ENCODE measurements at places on chromosomes 1 and 21.
A peak's percentile ranks its signal among the peaks of the same experiment; 100 is the strongest.

DNA sequence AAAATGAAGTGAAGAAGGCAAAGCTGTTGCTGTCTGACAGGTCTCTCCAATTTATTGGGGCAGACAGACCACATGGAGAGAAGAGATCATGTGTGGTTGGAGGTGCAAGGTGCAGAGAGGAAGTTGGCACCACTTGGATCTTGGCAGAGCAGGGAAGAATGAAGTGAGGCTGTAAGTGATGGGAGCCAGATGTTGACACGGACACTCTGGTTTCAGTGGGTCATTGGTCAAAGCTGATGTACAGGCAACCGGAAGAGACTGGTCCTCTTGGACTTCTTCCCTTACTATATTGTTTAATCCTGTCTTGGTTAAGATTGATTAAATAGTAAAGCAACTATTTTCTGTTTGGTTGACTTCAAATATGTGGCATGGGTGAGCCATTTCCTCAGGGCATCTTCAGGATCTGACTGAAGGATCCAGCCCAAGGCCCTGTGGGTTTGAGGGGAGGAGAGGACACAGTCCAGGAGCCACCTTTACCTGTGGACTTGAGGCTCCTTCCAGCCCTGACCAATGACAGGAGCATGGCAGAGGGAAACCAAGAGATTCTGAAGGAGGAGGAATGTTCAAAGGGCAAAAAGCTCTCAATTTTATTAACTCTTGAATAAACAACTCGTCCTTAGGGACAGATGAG, 49.4 kb downstream of the NENF start:
- no peak for DNase-seq

- no peak for DNase-seq
These were observed 28.1 kb downstream of the ACBD3 start for GRCh38 chr1:226158457-226158856.

- no peak for DNase-seq
These were observed 47.3 kb downstream of the SLC25A24 start for GRCh38 chr1:108152782-108153222.

- DNase-seq, result no peak
These were observed 269.3 kb upstream of the LYPLAL1 start for GRCh38 chr1:218904416-218904815.

GRCh38 chr1:198523182-198523950, 17.1 kb downstream of the ATP6V1G3 start:
- no peak for DNase-seq

DNA sequence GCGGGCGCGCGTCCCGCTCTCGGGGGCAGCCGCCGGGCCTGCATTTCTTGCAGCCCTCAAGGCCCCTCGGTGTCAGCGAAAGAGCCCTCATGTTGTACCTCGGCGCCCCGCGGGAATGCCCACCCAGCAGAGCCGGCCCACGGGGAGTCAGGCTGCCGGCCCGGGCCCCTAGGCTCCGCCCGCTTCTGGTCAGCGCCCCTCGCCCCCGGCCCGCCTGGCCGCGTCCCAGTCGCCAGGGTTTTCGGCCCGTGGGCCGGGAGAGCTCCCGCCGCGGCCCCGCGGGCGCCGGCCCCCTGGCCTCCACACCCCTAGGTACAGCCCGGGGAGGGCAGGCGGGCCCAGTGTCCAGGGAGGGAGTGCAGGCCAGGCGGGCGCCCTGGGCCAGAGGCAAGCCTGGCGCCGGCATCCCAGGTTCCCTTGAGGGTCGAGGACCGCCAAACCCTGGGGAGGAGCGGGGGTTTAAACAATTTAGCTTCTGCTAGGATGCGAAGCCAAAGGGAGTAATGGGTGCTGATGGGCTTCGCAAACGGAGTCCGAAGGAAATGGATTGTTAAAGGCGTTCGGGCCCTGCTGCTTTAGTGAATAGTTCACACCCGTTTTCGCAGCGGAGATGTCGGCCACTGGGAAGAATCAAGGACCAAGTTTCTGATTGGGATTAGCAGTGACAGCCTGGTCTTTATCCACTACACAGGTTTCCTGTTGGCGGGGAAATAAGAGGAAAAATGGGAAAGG, 486 bp upstream of the KCNA3 start:
- no peak for DNase-seq

DNA sequence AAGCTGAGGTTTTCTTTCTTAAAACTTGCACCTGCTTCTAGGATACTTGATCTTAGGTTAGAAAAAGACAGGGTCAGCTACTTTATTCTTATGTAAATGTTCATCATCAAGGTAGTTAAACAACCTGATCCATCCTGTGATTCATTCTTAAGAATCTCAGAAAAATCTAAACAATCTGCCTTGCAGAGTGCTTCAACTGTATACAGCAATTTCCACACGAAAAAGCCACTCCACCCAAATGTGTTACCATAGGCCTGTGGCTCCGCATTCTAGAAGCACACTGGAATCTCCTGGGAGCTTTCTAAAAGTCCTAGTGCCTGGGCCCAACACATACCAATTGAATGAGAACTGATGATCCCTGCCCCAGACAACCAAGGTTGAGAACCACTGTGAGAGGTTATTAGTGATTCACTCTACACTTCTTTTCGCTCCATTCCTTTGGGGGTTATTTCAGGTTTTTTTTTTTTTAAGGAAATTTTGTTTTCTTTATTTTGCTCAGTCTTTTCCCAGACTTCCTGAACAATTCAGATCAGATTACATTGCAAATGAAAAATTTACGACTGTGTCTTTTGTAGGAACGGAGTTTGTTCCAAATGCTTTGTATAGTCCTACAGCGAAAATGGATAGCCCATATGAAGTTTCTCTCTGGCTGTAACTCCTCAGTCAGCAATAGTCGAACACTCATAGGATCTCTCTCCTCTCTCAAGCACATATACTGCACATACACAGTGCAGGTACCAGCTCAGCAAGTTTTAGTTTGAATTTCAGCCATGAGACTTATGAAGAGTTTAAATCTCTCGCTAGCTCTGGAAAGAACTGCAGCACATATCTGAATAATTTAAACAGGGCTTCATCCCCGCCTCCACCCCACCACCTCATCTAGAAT, 16.1 kb downstream of the SMYD2 start:
- peak; percentile 38 for DNase-seq

DNA sequence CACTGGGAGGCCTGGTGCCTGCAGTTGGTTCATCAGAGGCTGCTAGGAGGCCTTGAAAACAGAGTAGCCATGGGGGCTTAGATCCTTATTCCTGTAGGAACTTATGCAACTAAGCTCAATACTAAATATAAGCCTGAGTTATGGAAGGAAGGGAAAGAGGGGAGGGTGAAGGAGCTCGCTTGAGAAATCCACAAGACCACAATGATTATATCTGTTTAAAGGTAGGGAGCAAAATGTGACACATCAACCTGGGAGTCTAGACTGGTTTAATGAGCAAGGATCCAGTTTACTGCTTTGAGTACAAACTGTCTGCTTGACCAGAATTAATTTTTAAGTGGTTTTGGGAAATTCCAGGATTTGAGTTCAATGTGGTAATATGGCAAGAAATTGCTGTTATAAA, 20.4 kb upstream of the ANGPTL7 start:
- no peak for DNase-seq

- DNase-seq, result no peak
These were observed 185.4 kb downstream of the OMA1 start for GRCh38 chr1:58361134-58361533.

DNA sequence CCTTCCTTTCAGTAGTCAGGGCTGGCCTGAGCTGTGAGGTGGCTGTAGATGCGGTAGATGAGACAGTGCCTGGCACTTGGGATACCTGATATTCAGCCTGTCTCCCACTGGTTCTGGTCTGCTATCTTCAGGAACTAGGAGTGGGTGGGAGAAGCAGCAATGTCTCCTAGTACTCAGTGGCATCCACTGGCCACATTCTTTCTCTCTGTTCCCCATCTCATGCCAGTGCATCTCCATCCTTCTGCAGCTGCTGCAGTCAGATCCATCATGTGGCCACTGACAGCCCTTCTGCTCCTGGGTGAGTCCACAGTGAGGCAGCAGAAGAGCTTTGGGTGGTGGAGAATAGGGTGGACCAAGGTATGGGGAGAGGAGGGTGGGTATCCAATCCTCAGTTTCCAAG, 1.1 kb downstream of the FCRLB start:
- DNase-seq, result no peak

Data from HTR-8/SVneo (cell line).